ENCODE measurements at places on chromosomes 3 and 15.

- no peak for DNase-seq
These were observed 146.1 kb upstream of the CTNNB1 start for GRCh38 chr3:41053220-41053619.

- no peak for DNase-seq
These were observed 245.7 kb downstream of the FAM43A start for GRCh38 chr3:194931347-194931746.

GRCh38 chr3:41352510-41352909 is 153.2 kb downstream of the CTNNB1 start:
- no peak for DNase-seq

GRCh38 chr3:13711911-13712650 is 163.2 kb downstream of the FBLN2 start:
- no peak for DNase-seq

GRCh38 chr3:33417066-33417673 is 23.0 kb downstream of the UBP1 start:
- DNase-seq: no peak

- no peak for DNase-seq
These were observed 9.0 kb upstream of the LRRFIP2 start for GRCh38 chr3:37183375-37183831.

GRCh38 chr3:23086331-23086730 is 116.8 kb upstream of the UBE2E2 start:
- DNase-seq: no peak

DNA sequence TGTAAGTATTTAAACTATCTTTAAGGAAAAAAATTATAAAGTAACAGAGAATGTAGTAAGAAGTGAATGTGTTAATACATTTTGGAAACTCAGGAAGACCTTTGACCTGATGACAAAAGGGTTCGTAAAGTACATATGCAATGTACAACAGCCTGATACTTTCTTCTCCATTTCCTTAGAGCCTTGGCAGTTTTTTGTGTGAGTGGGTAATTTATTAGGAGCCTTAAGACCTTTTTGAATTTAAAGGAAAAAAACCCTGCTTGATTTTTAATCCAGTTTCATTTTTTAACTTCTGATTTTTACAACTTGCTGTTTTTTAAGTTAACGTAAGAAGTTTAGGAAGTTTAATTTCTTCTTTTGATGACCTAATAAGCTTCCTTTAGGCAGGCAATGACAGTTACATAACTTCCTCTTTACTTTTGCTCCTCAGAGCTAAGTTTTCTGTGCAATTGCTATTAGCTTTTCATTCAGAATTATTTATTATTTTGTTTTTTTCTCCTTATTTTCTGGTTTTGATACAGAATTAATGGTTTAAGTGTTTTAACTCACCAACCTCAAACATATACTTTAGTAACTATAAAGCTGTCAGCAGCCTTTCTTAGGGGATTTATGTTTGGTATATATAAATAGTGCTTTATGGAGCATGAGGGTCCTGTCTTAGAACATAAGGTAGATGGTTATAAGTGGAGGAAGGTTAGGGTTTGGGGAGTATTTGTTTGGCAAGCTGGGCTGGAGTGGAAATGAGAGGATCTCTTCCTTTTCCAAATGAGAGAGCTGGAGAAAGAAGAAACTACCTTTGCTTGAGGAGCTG is 35.2 kb downstream of the ARMC8 start:
- no peak for DNase-seq

DNA sequence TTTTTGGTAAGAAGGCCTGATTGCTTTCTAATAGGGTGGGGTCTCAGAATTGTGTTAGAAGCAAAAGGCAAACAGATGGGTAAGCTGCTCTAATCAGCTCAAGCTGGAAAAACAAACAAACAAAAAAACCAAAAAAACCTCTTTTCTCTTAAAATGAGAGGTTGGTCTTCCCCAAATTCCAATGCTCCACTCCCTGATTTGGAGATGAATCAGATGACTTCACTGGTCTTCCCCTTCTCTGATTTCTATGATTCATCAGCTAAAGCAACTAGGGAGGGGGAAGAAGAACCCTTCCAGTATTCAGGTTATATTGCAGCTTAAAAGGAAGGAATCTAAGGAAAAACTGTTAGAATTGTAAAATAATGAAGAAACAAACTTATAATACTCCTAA is 9.6 kb upstream of the ANXA2 start:
- DNase-seq: no peak

DNA sequence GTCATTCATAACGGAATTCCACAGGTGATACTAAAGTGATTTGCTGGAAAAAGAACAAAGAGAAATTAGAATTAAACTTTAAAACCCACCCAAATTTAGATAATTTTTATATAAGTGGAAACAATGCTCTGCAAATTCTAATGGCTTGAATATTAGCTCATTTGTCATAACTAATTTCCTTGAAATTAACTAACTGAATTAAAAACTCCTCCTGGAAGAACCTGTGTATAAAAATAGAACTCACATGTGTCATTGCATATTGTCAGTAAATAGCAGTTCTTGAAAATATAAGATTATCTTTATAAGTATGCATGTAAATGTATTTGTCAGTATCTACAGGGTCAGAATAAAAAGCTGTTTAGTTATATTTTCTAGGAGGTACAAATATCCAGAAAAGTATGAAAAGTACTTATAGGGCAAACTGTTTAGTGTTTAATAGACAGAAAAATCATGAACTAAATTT is 16.3 kb downstream of the ZIC1 start:
- no peak for DNase-seq

DNA sequence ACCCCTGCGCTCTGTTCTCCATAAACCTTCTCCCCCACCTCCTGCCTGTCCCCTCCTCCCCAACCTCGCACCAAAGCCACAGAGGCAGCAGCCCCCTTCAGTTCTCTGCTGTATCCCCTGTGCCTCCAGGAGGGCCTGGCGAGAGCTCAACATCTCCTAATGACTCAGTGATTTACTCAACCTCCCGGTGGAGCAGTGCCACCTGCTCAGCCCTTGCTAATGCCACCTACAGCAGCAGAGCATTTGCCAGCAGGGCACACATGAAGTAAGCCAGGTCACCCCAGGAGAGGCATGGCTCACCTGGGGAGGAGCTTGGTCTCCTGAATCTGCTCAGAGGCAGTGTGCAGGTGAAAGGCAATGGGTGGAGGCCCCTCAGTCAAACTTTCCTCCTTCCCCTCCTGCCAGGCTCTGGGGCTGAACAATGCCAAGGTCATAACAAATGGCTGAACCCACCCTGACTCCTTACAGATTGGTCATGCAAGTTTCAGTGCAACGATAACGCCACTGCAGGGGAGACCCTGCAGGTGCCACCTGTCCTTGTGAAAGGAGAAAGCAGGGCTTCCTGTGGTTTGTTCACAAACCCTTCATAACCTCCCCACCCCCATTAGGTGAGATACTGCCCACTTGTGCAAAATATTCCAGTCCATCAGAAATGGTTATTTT is 19.8 kb downstream of the TRPM1 start:
- no peak for DNase-seq

DNA sequence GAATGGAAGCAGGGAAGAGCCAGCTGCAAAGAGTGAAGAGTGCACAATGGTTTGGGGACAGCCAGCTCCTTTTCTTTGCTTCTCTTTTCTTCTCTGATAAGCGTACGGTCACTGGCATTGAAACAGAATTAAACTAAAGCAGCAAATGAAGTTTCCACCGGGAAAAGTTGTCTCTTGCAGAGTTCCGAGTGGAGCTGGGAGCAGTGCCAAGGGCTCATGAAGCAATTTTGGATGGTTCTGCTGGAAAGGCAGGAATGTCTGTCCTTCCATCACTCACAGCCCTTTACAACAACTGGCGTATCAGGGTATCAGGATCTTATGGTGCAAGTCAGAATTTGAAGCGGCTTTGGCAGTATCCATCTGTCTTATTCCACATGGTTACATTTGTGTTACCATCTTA is 1042.9 kb downstream of the NTRK3 start:
- DNase-seq: no peak
